ENCODE measurements at places on chromosomes 3 and 15. TPM values are rescaled to one million over a fixed set of nuclear protein-coding genes. Genes with fewer than 3 reads are reported as not detected.
A peak's percentile ranks its signal among the peaks of the same experiment; 100 is the strongest.

- DNase-seq: no peak
- no peaks in the 10 kb centered on the region for H3K27me3 ChIP-seq
- no peak overlapping the region for H3K27ac ChIP-seq
Measured at GRCh38 chr15:60788692-60789103, 309.8 kb upstream of the ICE2 start.

DNA sequence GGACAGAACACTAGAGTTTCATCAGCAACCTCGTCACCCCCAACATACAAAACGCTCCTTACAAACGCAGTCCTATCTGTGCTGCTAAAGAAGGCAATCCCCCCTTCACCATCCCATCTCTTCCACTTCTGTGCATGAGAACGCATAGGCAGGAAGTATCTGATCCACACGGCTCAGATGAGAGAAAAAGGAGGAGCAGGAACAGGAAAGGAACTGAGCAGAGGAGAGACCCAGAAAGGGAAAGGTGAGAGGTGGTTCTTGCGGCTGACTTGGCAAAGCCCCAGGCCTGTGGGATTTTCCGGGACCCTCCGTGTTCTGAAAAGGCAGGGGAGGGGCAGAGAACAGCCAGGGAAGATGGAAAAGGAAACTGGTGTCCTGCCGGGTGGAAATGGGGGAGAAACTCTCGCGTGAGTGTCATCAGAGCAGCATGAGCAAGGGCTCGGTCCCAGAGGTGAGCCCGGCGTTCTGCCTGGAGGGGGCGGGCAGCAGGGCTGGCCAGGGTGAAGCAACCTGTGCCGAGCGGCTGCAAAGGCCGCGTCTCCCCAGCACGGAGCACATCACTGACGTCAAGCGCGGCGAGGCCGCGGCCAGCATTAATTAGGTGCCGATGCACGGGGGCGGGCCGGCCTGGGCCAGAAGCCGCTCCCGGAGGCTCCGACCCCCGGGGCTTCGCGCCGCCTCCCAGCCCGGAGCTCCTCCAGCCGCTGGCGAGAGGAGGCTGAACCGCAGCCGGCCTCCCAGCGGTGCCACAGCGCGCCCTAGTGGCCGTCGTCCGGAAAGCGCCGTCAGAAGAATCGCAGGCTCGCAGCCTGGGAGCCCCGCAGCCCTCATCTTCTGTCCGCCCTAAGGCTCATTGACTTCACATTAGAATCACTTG lies 35.8 kb downstream of the CPN2 start:
- peak overlapping the region; percentile 80 for H3K27ac ChIP-seq
- peaks cover 11% of the 10 kb centered on the region for H3K4me1 ChIP-seq
- H3K27me3 ChIP-seq: no peaks in the 10 kb centered on the region
- H3K4me3 ChIP-seq: peak overlapping the region; percentile 18
- H3K36me3 ChIP-seq: no peaks in the 10 kb centered on the region
- DNase-seq: peak; percentile 94

AMT gene
- total RNA-seq: 9.9 TPM

DNA sequence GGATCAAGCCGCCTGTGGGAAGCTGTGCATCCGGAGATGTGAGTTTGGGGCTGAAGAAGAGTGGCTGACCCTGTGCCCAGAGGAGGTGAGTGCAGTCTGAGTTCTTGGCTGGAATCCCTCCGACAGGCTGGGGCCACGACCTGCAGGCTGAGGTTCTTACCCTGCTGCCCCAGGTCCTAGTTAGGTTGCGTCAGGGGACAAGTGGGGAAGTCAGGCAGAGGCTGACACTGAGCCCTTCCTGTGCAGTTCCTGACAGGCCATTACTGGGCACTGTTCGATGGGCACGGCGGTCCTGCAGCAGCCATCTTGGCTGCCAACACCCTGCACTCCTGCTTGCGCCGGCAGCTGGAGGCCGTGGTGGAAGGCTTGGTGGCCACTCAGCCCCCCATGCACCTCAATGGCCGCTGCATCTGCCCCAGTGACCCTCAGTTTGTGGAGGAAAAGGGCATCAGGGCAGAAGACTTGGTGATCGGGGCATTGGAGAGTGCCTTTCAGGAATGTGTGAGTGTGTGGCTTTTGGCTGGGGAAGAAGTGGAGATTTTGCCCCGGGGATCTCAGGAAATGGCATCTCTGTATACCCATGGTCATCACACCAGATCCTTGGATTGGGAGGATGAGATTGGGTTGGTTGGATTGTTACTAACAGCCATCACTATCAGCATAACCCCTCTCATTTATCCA lies 1.3 kb downstream of the PPM1M start:
- H3K36me3 ChIP-seq: no peaks in the 10 kb centered on the region
- peaks cover 5% of the 10 kb centered on the region for H3K4me1 ChIP-seq
- peak overlapping the region; percentile 83 for H3K27ac ChIP-seq
- H3K4me3 ChIP-seq: no peak overlapping the region
- DNase-seq: no peak

SPINK8 gene
- total RNA-seq: not detected

GRCh38 chr3:197406266-197406665 lies 107.9 kb upstream of the DLG1 start:
- H3K4me1 ChIP-seq: no peaks in the 10 kb centered on the region
- H3K4me3 ChIP-seq: no peak overlapping the region
- no peaks in the 10 kb centered on the region for H3K36me3 ChIP-seq
- no peak overlapping the region for H3K27ac ChIP-seq

- DNase-seq: no peak
- no peaks in the 10 kb centered on the region for H3K36me3 ChIP-seq
- H3K27me3 ChIP-seq: no peaks in the 10 kb centered on the region
- no peak overlapping the region for H3K4me3 ChIP-seq
Measured at GRCh38 chr3:149388001-149388440, 10.6 kb upstream of the TM4SF1 start.

Data from ovary (tissue), 10 donors.